Activated B cell treated with CpG ODN at 0.5 μM for 24 hours (primary cell): ENCODE measurements at places on chromosomes 6 and 20. TPM values are rescaled to one million over a fixed set of nuclear protein-coding genes. Genes with fewer than 3 reads are reported as not detected.

DNA sequence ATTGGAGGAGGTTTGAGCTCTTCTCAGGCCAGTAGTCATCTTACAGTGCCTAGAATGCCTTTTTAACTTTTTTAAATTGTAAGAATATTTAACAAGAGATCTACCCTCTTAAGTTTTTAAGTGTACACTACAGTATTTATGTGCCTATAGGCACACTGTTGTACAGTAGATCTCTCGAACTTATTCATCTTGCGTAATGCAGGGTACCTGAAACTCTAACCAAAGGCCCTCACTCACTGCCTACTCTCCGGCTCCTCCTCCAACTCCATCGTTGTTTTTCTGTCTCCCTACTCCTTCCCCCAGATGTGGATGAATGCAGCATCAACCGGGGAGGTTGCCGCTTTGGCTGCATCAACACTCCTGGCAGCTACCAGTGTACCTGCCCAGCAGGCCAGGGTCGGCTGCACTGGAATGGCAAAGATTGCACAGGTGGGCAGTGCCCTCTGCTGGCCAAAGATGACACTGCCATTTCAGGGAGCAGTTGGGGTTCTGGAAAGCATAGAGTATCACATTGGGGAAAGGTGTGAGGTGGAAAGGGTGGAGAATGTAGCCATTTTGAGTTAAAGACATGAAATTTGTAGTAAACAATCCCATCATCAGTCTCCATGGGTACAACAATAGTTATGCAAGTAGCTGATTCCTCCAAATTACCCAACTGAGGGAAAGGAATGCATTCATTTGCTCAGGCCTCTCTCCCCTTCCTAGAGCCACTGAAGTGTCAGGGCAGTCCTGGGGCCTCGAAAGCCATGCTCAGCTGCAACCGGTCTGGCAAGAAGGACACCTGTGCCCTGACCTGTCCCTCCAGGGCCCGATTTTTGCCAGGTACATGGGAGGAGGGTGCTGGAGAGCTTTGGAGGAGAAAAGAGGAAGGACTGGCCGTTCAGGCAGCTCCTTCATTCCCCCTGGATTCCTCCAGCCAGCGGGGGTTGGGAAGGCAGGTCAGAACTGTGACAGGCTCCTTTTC is 18.4 kb upstream of the ZNF76 start:
- peak; percentile 63 for DNase-seq

GRCh38 chr20:5442101-5442500 is 125.3 kb upstream of the PROKR2 start:
- DNase-seq, result no peak

DNA sequence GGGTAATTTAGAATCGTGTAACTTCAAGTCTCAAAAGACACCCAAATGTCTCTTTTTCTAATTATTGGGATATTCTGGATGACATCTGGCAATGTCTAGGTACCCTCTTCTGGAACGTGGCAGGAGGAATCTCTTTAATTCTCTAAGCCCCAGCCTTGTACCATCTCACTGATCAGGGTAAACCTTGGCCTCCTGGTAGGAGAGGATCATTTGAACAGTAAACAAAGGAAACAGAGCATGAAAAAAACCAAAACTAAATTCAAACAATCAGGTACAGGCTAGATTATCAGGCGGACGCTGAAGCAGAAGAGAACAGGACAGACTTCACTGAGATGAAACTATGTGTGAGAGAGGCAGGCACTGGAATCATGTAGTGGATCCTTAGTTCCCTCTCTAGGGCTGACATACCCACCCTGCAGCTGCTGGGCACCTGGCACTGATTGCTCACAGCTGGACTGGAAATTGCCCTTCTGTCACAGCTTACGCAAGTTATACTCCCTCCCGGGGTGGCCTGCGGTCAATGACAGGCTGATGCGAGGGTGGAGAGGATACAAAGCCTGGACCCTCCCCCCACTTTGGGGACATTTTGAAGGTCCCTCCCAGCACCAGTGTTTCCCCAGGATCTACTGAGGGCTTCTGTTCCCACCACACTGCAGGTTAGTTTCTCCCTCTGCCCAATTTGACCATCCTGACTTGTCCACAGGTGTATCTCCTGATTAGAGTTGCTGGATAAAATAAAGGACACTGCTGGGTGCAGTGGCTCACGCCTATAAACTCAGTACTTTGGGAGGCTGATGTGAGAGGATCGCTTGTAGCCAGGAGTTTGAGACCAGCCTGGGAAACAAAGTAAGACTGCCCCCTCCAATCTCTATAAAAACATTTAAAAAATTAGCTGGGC is 20.6 kb upstream of the ZBTB24 start:
- no peak for DNase-seq

- no peak for DNase-seq
These were observed 1279.1 kb upstream of the CITED2 start for GRCh38 chr6:140653506-140653905.

GRCh38 chr20:48828734-48829460 is 1.1 kb upstream of the PREX1 start:
- no peak for DNase-seq

- DNase-seq, result no peak
These were observed 106.2 kb downstream of the ERMARD start for GRCh38 chr6:169857343-169858292.

DNA sequence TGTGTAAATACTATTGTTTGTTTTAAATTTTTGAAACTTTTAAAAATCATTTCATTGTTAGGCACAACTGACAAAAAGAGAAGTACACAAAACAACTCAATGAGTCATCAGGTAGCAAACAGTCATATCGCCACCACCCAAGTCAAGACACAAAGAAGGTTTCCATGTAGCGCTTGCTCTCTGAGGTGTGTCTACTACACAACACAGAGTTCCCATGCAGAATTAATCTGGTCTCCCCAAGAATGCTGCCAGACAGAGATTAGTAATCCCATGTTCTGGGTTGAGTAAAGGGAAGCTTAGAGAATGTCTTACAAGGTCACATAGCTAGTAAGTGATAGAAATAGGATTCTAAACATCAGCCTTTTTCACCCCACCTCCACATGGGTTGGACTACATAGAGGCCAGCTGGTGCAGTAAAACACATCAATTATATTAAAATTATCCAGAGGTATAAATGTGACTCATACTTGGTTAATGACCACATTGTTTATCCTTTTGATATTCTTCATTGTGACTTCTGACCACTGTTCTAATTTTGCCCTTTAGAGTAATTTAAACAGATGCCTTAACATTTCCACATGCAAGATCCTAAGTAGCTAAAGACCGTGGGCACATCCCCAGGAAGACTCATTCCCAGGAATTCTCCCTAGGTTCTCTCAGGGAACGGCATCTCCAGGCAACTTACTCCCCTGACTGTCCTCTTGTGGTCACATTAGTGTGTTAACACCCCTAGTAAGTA is 413.5 kb downstream of the PRKN start:
- no peak for DNase-seq

- no peak for DNase-seq
These were observed 40.2 kb upstream of the CD83 start for GRCh38 chr6:14077193-14077867.

- DNase-seq, result no peak
These were observed 29.2 kb downstream of the DEFB114 start for GRCh38 chr6:49934770-49935169.

DNA sequence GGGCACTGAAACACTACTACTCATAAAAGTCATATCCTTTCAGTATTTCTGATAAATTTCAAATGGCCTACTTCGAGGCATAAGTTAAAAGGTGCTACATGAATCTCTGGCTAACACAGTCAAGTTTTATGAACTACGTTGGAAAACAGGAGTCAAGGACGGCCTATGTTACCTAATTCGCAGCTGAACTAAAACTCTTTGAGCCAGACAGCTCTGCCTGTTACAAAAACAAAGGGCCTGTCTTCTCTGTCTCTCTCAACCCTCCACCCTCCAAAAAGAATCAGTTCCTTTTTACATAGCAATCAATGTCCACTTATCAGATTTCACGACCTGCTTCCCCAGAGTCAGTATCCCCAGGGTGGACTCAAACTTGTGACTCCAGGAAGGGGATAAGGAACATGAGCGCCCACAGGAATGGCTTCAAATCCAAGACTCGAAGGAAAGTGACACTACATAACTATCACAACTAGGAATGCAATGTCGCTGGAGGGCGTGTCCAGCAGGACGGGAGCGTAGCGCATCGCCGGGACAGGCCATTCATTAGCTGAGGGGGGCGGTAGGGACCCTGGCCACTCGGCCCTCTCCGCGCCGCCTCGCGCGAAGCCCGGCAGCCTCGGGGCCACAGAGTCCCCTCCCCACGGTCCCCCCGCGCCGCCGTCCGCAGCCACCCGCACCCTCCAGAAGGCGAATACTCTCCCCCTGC is 591 bp downstream of the IBTK start:
- no peak for DNase-seq

GRCh38 chr6:37840940-37841300 is 21.4 kb downstream of the ZFAND3 start:
- DNase-seq, result no peak

The CD83 gene
- 483 and 492 TPM in 2 replicates for total RNA-seq

The DDX43 gene
- total RNA-seq, result 1.4 and 1.6 TPM in 2 replicates

The APMAP gene
- total RNA-seq, result 22.3 and 24.9 TPM in 2 replicates
